Fibroblast of villous mesenchyme (primary cell): ENCODE measurements at places on chromosomes 2 and 18. TPM values are rescaled to one million over a fixed set of nuclear protein-coding genes. Genes with fewer than 3 reads are reported as not detected.
A peak's percentile ranks its signal among the peaks of the same experiment; 100 is the strongest.

DNA sequence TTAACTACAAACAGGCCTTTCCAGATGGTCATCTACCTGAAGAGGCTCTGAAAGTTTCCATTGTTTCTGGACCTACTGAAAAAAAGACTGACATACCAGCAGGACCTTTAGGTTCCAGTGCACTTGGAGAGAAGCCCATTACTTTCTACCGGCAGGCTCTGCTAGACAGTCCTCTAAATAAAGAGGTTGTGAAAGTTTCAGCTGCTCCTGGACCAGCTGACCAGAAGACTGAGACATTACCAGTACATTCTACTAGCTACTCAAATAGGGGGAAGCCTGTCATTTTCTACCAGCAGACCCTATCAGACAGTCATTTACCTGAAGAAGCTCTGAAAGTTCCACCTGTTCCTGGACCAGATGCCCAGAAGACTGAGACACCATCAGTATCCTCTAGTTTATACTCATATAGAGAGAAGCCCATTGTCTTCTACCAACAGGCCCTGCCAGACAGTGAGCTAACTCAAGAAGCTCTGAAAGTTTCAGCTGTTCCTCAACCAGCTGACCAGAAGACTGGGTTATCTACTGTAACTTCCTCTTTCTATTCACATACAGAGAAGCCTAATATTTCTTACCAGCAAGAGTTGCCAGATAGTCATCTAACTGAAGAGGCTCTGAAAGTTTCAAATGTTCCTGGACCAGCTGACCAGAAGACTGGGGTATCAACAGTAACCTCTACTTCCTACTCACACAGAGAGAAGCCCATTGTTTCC is 65.8 kb downstream of the ALMS1 start:
- no peak for DNase-seq

The PDE6D gene
- 17.7 and 24.6 TPM in 2 replicates for total RNA-seq

The SLC14A1 gene
- total RNA-seq = 0.86 and 9.3 TPM in 2 replicates

- DNase-seq = no peak
Observed at GRCh38 chr2:9754532-9754887, 88.8 kb upstream of the TAF1B start.

The CYB5A gene
- 35.4 and 114 TPM in 2 replicates for total RNA-seq

The ERBB4 gene
- under 0.01 TPM in 1 of 2 replicates, not detected in the other for total RNA-seq

GRCh38 chr2:220814441-220814840 is 757.7 kb downstream of the EPHA4 start:
- no peak for DNase-seq

- peak; percentile 22 for DNase-seq
Observed at GRCh38 chr18:25278394-25278793, 73.6 kb downstream of the ZNF521 start.

The VAMP8 gene
- total RNA-seq = 2.2 and 3.5 TPM in 2 replicates

The LDLRAD4 gene
- total RNA-seq = 0.43 and 0.97 TPM in 2 replicates

GRCh38 chr2:202344178-202344577 is 31.9 kb upstream of the BMPR2 start:
- no peak for DNase-seq

The ZNF532 gene
- total RNA-seq = 45.1 and 45.8 TPM in 2 replicates

DNA sequence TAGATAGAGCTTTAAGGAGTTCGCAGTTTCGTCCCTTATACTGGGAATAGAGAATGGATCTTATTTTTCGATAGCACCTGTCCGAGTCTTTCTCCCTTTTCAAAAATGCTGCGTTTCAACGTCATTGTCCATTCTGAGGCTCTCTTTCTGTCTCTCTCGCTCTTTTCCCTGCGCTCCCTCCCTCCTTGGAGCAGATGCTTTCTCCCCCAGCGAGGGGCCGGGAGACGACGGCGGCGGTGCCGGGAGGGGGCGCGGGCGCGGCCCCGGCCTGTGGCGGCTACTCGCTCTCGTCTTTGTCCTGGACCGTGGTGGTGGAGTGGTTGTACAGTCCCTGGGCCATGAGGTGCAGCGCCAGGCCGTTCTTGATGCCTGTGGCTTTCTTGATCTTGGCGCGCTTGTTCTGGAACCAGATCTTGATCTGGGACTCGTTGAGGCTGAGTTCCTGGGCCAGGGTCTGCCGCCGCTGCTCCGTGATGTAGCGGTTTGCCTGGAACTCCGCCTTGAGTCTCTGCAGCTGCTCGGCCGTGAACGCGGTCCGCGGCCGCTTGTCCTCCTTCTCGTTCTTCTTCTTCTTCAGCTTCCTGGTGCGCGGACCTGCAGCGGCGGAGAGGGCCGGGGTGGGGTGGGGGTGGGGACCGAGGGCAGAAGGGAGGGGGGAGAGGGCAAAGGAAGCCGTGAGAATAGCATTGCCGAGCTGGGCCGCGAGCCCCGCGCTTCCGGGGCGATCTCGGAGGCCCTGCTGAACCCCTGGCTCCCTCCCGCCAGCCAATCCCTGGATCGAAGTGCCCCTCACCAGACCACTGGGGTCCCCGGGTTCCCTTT is 4.6 kb downstream of the EN1 start:
- no peak for DNase-seq

GRCh38 chr2:154259030-154259429 is 387.3 kb downstream of the GALNT13 start:
- DNase-seq = no peak

The GPR45 gene
- not detected in 2 replicates for total RNA-seq

DNA sequence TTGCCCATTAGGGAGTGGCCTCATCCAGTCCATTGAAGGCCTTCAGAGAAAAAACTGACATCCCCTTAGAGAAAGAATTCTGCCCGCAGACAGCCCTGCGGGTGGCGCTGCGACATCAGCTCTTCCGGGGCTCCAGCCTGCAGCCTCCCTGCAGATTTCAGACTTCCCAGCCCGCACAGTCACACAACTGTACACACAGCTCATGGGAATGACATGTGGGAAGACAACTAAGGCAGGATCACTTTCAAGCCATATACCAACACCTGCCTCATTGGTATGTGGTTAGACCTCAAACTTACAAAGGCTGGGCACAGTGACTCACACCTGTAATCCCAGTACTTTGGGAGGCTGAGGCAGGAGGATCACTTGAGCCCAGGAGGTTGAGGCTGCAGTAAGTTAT is 24.8 kb upstream of the TUBB6 start:
- peak; percentile 43 for DNase-seq

GRCh38 chr2:62266433-62267038 is 70.6 kb downstream of the B3GNT2 start:
- peak; percentile 92 for DNase-seq

The REG3A gene
- total RNA-seq = not detected in 2 replicates

GRCh38 chr2:58535182-58535581 is 294.1 kb upstream of the FANCL start:
- DNase-seq = no peak

GRCh38 chr2:45130736-45131135 is 121.5 kb upstream of the SIX2 start:
- DNase-seq = no peak

- DNase-seq = no peak
Observed at GRCh38 chr2:125070726-125071505, 1045.8 kb downstream of the CNTNAP5 start.

- DNase-seq = no peak
Observed at GRCh38 chr18:24472591-24472990, 12.2 kb downstream of the HRH4 start.

The KIF5C gene
- total RNA-seq = under 0.01 TPM in 2 replicates

The STK17B gene
- 43.6 and 44.1 TPM in 2 replicates for total RNA-seq

The TTN gene
- under 0.01 TPM in 2 replicates for total RNA-seq

DNA sequence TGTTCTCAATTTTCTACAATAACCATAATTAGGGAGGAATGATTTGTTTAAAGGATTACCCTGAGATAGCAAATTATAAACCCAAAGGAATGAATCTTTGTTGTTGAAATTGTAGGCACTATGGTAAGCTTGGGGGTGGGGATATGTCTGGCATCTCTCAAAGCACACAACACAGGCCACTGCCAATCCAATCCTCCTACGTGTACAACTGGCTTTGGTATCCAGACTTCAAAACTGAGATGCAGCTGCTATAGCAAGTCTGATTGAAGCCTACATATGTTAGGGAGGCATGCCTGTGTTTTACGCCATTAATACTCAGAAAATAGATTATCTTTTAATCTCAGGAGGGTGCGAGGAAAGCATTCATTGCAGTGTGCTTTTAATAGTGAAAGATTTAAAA is 5.9 kb upstream of the NCOA1 start:
- no peak for DNase-seq
